NCI-H774 (cell line): ENCODE measurements at places on chromosomes 3 and 15.

- no peak for DNase-seq
These were observed 4.6 kb downstream of the SPCS1 start for GRCh38 chr3:52710512-52710911.

DNA sequence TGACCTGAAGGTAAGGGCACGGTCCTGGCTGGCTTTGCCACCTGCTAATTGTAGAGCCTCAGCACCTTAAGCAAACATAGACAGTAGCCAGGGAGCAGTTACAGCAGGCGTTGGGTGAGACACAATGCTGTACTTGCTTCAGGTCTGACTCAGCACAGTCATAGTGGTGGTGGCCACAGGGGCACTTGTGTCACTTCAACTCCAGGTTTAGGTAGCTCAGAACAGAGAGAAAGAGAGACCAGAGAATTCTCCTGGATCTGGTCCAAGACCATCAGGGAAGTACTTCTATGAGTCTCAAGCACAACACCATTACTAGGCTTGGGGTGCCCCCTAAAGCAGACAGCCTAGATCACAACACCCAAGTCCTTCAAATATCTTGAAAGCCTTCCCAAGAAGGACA, 204.4 kb downstream of the OTOL1 start:
- DNase-seq: peak; percentile 55

GRCh38 chr15:74405823-74406222, 27.9 kb downstream of the SEMA7A start:
- DNase-seq: no peak

- DNase-seq: no peak
These were observed 84.4 kb downstream of the SV2B start for GRCh38 chr15:91184441-91184840.

GRCh38 chr3:162994165-162994564, 1497.6 kb downstream of the OTOL1 start:
- DNase-seq: no peak

- no peak for DNase-seq
These were observed 26.3 kb upstream of the SLC28A2 start for GRCh38 chr15:45225506-45226273.
